ENCODE measurements at places on chromosomes 4 and X. TPM values are rescaled to one million over a fixed set of nuclear protein-coding genes. Genes with fewer than 3 reads are reported as not detected.

The ENAM gene
- total RNA-seq = not detected

The NAT8L gene
- under 0.01 TPM for total RNA-seq

The CXCL13 gene
- total RNA-seq = not detected

The SOD3 gene
- total RNA-seq = not detected

The DDX53 gene
- not detected for total RNA-seq

The FATE1 gene
- not detected for total RNA-seq

The ZNF275 gene
- 5.3 TPM for total RNA-seq

The TSPAN7 gene
- 28.4 TPM for total RNA-seq

The WWC2 gene
- total RNA-seq = 43.8 TPM

The DNAAF6 gene
- total RNA-seq = not detected

The NXF3 gene
- not detected for total RNA-seq

The CCDC149 gene
- total RNA-seq = 13.3 TPM

Data from dermis blood vessel endothelial cell (primary cell).